Spinal cord (tissue), 10 donors: ENCODE measurements at places on chromosomes 12 and 14.

DNA sequence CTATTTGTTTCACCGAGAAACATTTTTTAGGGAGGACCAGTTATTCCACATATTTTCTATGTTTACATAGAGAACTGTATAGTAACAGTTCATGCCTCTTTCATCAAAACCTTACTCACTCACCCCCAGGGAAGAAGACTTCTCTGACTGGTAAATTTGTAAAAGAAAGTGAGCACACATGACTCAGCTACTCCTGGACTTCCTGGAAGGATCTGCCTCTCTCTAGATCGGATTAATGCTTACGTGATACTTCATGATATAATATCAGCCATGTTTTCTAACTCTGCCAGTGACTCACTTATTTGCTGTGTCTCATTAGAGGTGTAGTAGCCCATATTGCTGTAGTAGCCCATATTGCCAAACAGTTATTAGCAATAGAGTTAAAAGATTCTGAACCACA lies 494.3 kb upstream of the ATXN7L3B start:
- H3K4me1 ChIP-seq, result no peaks in the 10 kb centered on the region
- no peak overlapping the region for H3K4me3 ChIP-seq
- H3K27ac ChIP-seq, result no peak overlapping the region
- no peaks in the 10 kb centered on the region for H3K36me3 ChIP-seq
- no peaks in the 10 kb centered on the region for H3K27me3 ChIP-seq

GRCh38 chr12:18108611-18109010 lies 18.6 kb upstream of the RERGL start:
- H3K27ac ChIP-seq, result no peak overlapping the region
- no peaks in the 10 kb centered on the region for H3K27me3 ChIP-seq
- DNase-seq, result no peak
- H3K36me3 ChIP-seq, result no peaks in the 10 kb centered on the region
- no peak overlapping the region for H3K4me3 ChIP-seq
- no peaks in the 10 kb centered on the region for H3K4me1 ChIP-seq

- no peaks in the 10 kb centered on the region for H3K4me1 ChIP-seq
- DNase-seq, result no peak
- H3K27ac ChIP-seq, result no peak overlapping the region
- H3K27me3 ChIP-seq, result no peaks in the 10 kb centered on the region
These were observed 55.2 kb downstream of the DAD1 start for GRCh38 chr14:22533739-22534359.

- H3K4me3 ChIP-seq, result no peak overlapping the region
- H3K27ac ChIP-seq, result no peak overlapping the region
- no peaks in the 10 kb centered on the region for H3K4me1 ChIP-seq
These were observed 422.0 kb downstream of the TRHDE start for GRCh38 chr12:72694193-72694592.

- no peaks in the 10 kb centered on the region for H3K4me1 ChIP-seq
- H3K36me3 ChIP-seq, result no peaks in the 10 kb centered on the region
- no peak overlapping the region for H3K27ac ChIP-seq
- no peak overlapping the region for H3K4me3 ChIP-seq
- H3K27me3 ChIP-seq, result no peaks in the 10 kb centered on the region
These were observed 1222.1 kb upstream of the TMEM132C start for GRCh38 chr12:127044836-127045235.

- DNase-seq, result no peak
- no peak overlapping the region for H3K27ac ChIP-seq
- H3K36me3 ChIP-seq, result no peaks in the 10 kb centered on the region
- no peaks in the 10 kb centered on the region for H3K4me1 ChIP-seq
These were observed 78.0 kb downstream of the KITLG start for GRCh38 chr12:88501972-88502938.

GRCh38 chr14:50599700-50600444 lies 39.9 kb downstream of the ATL1 start:
- DNase-seq, result peak; percentile 20
- H3K36me3 ChIP-seq, result peaks cover 6% of the 10 kb centered on the region
- no peak overlapping the region for H3K4me3 ChIP-seq
- no peak overlapping the region for H3K27ac ChIP-seq
- H3K27me3 ChIP-seq, result no peaks in the 10 kb centered on the region
